ENCODE measurements at places on chromosomes 2 and 18. TPM values are rescaled to one million over a fixed set of nuclear protein-coding genes. Genes with fewer than 3 reads are reported as not detected.

BOLL gene
- not detected for polyA plus RNA-seq

RUFY4 gene
- not detected for polyA plus RNA-seq

GRCh38 chr2:217096474-217097225 is 236.8 kb upstream of the TNP1 start:
- DNase-seq = no peak

- no peak for DNase-seq
Observed at GRCh38 chr2:120261387-120262006, 8.8 kb downstream of the RALB start.
